ENCODE measurements at places on chromosomes 12 and 14.
A peak's percentile ranks its signal among the peaks of the same experiment; 100 is the strongest.

GRCh38 chr14:60332869-60333268 is 83.8 kb downstream of the PPM1A start:
- DNase-seq: no peak

DNA sequence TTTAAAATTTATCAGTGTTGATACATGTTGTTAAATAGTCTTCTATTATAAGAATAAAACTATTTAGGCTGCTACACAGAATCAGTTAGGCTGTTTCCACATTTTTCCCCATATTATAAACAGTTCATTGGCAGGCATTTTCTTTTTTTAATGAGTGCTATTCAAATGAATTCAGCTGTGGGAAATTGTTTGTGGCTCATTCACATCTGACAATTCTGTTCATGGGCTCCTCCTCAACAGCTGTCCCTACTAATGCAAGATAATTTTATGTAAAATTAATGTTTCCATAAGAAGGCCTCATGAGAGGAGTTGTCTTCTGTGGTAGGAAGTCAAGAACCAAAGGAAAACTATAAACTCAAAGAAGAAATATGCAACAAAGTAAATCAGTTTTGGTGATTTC is 218.0 kb downstream of the PPFIA2 start:
- DNase-seq: no peak

GRCh38 chr14:71549421-71550050 is 382.7 kb upstream of the RGS6 start:
- no peak for DNase-seq

- no peak for DNase-seq
These were observed 770.5 kb downstream of the MED13L start for GRCh38 chr12:115506822-115507559.

GRCh38 chr12:30251546-30251945 is 444.1 kb downstream of the IPO8 start:
- no peak for DNase-seq

GRCh38 chr14:75562089-75562488 is 16.3 kb upstream of the FLVCR2 start:
- DNase-seq: peak; percentile 56

- DNase-seq: no peak
These were observed 112.0 kb upstream of the RAP1B start for GRCh38 chr12:68498736-68499135.

DNA sequence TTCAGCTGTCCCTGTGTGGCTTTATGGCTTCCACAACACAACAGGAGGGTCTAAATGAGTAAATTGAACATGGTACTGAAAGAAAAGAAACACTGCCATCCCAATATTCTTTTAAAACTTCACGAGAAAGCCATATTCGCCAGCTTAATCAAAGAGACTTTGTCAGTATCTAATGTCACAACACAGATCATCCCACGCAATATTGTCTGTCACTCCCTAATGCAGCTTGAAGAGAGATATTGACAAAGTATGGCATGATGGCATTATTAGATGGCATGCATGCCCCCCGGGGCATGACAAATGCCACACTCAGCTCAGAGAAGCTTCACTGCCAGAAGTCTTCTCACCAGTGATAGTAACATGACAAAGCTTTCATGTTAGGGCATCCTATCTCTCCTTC is 197.8 kb downstream of the TTC8 start:
- no peak for DNase-seq

- DNase-seq: no peak
These were observed 670.6 kb downstream of the SLC16A7 start for GRCh38 chr12:60266381-60266852.

GRCh38 chr14:51719955-51720354 is 68.2 kb downstream of the FRMD6 start:
- DNase-seq: no peak

- DNase-seq: no peak
These were observed 40.5 kb upstream of the GPR68 start for GRCh38 chr14:91284791-91285548.

DNA sequence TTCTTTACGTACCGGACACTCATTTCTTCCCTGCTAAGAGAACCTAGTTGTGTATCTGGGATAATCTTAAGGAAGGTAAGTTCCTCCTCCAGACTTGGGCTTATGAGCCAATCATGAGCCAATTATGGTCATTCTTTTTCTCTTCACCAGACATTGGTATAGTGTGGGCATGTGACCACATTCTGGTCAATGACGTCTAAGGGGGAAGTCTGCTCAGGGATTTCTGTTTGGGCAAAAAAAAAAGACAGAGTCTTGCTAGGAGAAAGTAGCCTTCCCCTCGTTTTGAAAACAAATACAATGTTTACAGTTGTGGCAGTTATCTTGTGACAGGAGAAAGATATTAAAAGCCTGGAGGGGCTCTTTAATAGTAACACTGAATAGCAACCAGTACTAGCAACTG is 20.1 kb upstream of the PLXNC1 start:
- DNase-seq: no peak

DNA sequence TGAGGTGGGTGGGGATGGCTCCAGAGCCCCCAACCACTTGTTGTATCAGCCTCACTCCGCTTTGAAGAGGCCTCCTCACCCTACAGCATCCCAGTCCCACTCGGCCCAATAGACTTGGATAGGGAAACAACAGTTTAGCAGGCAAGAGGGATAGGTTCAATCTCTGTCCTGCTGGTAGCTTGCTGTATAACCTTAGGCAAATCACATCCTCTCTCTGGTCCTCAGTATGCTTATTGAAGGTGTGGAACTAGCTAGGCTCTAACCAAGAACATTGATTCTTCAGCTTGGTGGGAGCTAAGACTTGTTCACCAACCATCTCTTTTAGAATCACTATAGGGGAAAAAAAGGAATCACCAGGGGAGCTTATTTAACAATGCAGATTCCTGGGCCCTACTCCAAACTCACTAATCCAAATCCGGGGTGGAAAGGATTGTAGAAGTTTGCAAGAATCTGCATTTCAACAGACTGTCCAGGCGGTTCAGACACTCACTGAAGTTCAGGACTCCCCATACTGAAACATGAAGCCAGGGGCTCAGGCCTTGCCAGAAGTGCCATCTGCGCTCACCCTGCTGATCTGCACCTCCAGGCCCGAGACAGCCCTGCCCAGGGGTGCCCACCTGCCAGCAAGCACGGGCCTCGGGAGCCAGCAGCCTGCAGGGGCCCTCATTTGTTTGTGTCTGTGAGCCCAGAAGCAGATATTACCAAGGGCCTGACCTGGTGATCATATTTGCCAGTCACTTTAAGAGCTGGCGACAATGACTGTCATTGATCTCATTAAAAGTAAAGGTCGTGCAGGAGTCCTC is 113.0 kb downstream of the ADCK1 start:
- DNase-seq: no peak

DNA sequence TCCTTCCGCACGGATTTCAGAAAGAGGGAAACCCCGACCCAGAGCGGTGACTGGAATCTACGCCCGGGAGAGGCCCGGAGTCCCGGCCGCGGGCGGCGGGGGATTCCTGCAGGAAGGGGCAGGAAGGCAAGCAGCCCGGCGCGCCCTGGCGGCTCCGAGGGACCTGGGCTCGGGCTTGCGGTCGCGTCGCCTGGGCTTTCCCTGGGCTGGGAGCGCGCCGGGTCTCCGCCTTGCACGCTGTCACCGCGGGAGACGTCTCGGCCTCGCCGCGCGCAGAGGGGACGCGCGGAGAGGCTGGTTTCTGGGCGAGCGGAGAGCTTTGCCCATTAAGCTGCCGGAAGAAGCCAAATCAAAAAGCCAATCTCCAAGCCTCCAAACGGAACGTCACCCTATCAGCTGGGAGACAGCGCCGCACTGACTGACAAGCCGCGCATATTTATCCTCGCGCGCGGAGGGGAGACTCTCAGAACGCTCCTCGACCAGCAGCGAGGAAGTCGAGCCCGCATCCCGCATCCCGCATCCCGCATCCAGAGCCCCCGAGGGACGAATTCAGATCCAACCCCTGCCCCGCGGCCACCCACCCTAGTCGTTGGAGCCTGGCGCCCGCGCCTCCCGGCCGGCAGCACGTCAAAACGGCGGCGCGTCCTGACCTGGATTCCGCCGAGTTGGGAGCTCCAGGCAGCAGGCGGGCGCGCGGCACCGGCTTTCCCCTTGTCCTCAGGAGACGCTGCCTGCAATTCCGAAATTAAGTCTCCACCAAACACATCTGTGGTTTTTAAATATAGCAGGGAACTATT is at the start of gene SLC8A3:
SLC8A3 (minus strand) TSS at position 293 of the 797 bp plus-strand sequence. CDS start 20,529 bp downstream, outside the sequence.
- no peak for DNase-seq

GRCh38 chr12:55705782-55706402 is 1.8 kb downstream of the ITGA7 start:
- no peak for DNase-seq

GRCh38 chr12:130957304-130957621 is 3.6 kb downstream of the ADGRD1 start:
- no peak for DNase-seq

- DNase-seq: no peak
These were observed 69.7 kb downstream of the WASHC3 start for GRCh38 chr12:101992091-101992490.

DNA sequence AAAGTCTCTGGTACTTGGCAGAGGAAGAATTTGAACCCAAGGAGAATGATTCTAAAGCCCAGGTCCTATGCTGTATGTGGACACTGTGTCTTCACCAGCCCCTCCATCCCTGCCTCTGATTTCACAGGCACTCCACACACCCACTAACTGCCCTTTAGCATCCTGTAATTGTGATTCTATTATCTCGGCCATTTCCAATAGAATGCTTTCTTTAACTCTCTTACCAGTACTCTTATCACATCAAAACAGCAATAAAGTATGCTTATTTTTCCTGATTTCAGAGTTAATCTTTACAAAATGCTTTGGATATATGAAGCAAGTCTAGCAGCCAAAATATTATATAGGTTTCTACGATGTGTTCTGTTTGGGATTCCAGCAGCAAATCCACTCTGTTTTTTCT is 37.9 kb upstream of the BTG1 start:
- no peak for DNase-seq

DNA sequence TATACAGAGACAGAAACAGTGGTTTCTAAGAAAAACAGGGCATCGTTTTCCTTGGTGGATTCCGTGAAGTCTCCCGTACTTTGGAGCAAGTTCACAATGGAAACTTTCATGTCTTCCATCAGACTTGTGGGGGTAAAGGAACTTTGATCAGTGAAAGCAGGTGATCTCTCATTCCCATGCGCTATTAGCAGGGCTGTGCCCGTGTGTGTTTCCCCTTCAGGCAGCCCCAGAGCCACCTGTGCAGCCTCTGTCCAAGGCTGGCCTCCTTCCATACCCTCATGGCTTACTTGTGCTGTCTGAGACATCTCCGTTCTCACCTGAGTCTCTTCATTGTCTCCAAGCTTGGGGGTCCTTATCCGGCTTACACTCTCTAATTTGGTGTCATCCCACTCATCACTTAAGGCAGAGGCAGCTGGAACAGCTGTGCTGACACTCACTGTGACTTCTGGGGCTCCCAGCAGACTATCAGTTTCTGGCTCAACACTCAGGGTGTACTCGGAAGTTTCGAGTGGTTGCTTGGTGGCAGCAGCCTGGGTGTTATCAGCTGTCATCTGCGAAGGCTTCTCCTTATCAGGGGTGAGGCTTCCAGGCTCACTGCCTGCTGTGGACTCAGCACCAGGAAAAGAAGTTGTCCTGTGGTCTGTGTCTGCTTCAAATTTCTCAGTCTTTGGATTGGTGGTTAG is 13.8 kb downstream of the ARMH4 start:
- no peak for DNase-seq

- DNase-seq: no peak
These were observed 76.3 kb downstream of the HECTD4 start for GRCh38 chr12:112305951-112306350.

- DNase-seq: no peak
These were observed 28.3 kb upstream of the DIO2 start for GRCh38 chr14:80239631-80240030.

DNA sequence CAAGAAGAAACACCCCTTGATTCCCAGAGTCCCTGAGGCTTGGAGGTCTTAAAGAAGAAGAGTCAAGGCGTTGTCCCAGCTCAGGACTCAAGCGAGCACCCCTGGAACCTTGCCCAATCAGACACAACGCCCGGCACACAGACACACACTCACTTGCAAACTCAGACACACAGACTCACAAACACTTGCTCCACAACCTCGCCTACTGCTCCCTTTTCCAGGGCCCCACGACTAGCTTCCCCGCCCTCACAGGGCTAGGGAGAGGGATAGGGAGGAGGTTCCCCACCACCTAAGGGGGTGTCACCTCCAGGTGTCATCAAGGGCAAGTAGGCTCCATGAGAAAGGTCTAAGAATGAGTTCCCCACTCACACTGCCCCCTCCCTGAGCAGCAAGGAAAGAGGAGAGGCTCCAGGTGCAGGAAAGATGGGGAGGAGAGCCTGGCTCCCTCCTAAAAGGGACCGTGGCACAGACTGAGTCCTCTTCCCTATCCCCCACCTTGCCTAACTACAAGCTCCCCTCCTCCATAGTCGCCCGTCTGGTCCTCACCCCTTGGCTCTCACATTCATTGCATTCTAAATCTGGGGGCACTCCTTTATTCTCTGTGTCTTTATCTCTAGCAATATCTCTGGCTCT is 717 bp downstream of the WNT10B start:
- DNase-seq: no peak

GRCh38 chr12:98579835-98580234 is 13.7 kb upstream of the SLC25A3 start:
- no peak for DNase-seq

- DNase-seq: no peak
These were observed 10.0 kb downstream of the EML1 start for GRCh38 chr14:99803106-99803775.

DNA sequence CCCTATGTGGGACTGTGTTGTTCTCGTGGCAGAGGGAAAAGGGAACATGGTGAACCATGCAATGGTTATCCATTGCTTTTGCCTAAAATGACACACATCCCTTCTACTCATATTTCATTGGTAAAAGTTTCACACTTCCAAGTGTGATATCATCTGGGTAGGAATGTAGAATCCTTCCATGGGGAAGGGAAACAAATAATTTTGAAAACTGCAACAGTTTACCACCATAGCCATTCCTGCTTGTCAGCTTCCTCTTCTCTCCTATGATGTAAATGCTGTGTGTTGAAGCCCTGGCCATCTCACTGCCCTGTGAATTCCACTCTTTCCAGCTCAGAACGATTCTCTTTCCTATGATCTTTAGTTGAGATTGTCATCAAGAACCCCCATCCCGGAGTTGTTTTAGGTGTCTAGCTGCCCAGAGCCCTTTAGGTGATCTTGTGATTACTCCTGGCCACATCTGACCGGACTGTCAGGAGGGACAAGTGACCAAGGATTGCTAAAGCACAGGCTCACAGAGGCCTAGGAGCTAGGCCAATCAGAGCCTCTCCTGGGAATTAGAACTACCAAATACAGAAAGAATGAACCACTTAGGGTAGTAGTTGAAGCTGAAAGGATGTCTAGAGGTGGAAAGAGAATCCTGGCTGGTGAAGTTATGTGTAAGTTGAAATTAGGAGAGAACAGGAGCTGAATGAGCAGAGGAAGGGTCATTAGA is 84.6 kb downstream of the VCPKMT start:
- DNase-seq: no peak

- no peak for DNase-seq
These were observed 4.0 kb upstream of the RESF1 start for GRCh38 chr12:31954925-31955858.

DNA sequence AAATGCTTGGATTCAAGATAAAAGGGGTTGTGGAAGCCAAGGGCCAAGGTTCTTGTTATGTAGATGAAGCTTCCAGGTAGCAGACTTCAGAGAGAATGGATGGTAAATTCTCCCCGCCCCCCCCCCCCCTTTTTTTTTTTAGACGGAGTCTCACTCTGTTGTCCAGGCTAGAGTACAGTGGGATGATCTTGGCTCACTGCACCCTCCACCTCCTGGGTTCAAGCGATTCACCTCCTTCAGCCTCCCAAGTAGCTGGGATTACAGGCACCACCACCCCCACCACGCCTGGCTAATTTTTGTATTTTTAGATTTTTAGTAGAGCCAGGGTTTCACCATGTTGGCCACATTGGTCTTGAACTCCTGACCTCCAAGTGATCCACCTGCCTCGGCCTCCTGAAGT is 4.1 kb downstream of the DGLUCY start:
- DNase-seq: no peak
